ENCODE measurements at places on chromosomes 16 and 17.
A peak's percentile ranks its signal among the peaks of the same experiment; 100 is the strongest.

GRCh38 chr16:4293822-4294457 lies 21.1 kb upstream of the TFAP4 start:
- no peak overlapping the region for H3K27ac ChIP-seq
- no peaks in the 10 kb centered on the region for H3K4me1 ChIP-seq
- H3K27me3 ChIP-seq = peaks cover 20% of the 10 kb centered on the region
- no peak overlapping the region for H3K4me3 ChIP-seq
- no peak for DNase-seq

- H3K4me1 ChIP-seq = no peaks in the 10 kb centered on the region
- no peak overlapping the region for H3K27ac ChIP-seq
- H3K27me3 ChIP-seq = no peaks in the 10 kb centered on the region
- H3K36me3 ChIP-seq = no peaks in the 10 kb centered on the region
- no peak overlapping the region for H3K4me3 ChIP-seq
Observed at GRCh38 chr16:57764341-57765159, 29.0 kb downstream of the KATNB1 start.

GRCh38 chr16:53964145-53964790 lies 260.3 kb downstream of the FTO start:
- no peaks in the 10 kb centered on the region for H3K27me3 ChIP-seq
- H3K36me3 ChIP-seq = peaks cover 4% of the 10 kb centered on the region
- no peak overlapping the region for H3K27ac ChIP-seq
- peaks cover 7% of the 10 kb centered on the region for H3K4me1 ChIP-seq
- no peak overlapping the region for H3K4me3 ChIP-seq
- DNase-seq = no peak

DNA sequence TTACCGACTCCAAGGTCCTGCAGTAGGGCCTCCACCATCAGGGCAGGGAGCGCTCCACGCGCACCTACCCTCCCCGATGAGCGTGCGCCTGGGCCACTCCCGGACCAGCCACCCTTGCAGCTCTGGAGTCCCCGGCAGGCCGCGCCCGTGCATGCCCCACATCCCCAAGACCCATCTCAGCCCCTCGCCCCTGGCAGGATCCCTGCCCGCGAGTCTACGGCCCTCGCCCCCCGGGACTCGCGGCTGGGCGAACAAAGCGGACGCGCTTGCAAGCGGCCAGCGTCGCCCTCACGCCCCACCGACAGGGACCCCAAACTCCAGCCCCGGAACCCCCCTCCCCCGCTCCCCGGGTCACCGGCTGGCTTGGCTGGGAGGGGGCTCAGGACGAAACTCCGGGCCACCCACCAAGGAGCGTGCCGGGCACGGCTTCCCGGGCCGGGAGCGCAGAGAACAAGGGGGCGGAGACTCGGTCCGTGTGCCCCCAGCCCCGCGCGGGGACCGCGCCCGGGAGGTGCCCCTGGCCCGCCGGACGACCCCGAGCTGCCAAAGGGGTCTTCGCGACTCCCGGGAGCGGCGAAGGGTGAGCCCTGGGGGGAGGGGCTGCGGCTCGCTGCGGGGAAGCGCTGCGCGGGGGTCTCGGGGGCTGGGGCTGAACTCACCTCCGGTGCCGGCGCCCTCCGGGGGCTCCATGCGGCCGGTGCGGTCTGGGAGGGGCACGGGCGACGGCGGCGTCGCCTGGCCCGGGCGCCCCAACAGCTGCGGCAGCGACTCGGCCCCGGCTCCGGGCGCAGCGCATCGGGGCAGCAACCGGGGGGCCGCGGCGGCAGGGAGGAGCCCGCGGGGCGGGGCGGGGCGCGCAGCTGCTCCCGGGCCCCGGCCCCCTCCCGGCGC lies at the start of gene DBNDD1:
DBNDD1 (minus strand) TSS at position 805 of the 891 bp plus-strand sequence; CDS start at position 690, 115 bp downstream.
- H3K27me3 ChIP-seq = no peaks in the 10 kb centered on the region
- no peak within 1 kb of the TSS for H3K27ac ChIP-seq
- peaks cover 15% of the 10 kb centered on the region for H3K4me1 ChIP-seq
- no peak for DNase-seq

DNA sequence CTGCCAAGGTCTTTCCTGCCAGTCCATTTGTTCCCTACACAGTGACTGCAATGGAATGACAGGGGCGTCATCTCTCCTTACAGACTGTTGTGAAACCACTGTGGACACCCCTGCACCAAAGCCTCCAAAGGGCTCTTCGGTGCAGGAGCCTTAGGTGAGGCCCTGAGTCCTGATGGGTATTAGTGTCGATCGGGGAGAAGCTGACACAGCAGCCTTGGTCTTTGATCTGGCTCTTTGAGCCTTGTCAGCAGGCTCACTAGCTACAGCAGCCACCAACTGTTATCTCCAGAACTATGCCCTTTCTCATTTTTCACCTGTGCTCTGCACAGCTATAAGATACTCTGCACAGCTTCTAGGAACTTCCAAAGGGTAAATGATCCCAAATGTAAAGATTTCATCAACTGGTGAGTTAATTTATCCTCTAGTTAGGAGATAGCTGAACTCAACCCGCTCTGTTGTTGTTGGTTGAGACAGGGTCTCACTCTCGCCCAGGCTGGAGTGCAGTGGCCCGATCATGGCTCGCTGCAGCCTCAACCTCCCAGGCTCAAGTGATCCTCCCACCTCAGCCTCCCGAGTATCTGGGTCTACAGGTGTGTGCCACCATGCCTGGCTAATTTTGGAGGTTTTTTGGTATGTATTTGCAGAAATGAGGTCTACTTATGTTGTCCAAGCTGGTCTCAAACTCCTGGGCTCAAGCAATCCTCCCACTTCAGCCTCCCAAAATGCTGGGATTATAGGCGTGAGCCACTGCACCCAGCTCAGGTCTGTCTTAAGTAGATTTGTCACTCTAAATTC lies 19.7 kb downstream of the G6PC1 start:
- H3K27me3 ChIP-seq = peaks cover 47% of the 10 kb centered on the region
- DNase-seq = no peak
- no peaks in the 10 kb centered on the region for H3K36me3 ChIP-seq
- H3K4me1 ChIP-seq = no peaks in the 10 kb centered on the region
- no peak overlapping the region for H3K4me3 ChIP-seq

DNA sequence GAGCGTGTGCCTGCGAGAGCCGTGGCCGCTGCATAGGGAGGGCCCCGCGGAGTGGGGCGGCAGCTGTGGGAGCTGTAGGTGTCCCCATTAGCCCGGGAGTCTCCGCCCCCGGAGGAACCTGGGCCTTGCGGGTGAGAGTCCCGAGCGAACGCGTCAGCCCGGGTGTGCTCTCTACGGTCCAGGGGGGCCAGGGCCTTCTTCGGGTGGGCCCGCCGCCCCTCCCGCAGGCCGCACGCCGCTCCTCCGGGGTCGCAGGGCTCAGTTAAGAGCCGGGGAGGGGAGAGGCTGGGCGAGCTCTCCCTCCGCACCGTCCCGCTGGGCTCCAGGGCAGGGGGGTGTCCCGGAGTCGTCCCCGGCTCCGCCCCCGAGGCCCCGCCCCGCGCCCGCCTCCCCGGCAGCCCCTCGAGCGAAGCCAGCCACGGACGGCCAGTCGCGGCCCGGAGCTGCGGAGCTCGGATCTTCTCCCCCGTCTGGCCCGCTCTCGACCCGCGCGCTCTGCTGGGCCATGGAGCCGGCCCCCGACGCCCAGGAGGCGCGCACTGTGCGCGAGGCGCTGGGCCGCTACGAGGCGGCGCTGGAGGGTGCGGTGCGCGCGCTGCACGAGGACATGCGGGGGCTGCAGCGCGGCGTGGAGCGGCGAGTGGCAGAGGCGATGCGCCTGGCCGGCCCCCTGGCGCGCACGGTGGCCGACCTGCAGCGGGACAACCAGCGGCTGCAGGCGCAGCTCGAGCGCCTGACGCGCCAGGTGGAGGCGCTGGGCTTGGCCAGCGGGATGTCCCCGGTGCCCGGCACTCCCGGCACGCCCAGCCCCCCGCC lies at the start of gene SMTNL2:
SMTNL2 (plus strand) TSS at position 429 of the 816 bp plus-strand sequence; CDS start at position 506, 77 bp downstream.
- H3K27ac ChIP-seq = no peak within 1 kb of the TSS
- H3K4me1 ChIP-seq = peaks cover 11% of the 10 kb centered on the region
- no peak for DNase-seq
- peak within 1 kb of the TSS; percentile 71 for H3K4me3 ChIP-seq
- H3K36me3 ChIP-seq = peaks cover 2% of the 10 kb centered on the region

DNA sequence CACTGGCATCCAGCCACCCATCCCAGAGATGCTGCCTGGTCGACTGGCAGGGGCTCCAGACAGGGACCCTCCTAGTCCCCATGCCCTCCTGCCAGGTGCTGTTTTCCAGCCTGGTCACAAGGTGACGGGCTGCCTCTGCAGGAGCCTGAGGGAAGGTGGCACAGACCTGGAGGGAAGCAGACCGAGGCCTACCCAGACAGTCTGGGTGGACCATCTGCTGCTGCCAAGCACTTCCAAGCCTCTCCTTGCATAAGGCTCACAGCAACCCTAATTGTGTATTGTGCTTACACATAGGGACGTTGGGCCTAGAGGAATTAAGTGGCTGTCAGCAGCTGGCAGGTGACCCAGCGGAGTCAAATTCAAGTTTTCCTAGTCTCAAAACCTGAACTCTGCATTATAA lies 90.1 kb upstream of the KCNJ18 start:
- H3K27ac ChIP-seq = no peak overlapping the region
- DNase-seq = no peak
- peaks cover 40% of the 10 kb centered on the region for H3K27me3 ChIP-seq
- H3K36me3 ChIP-seq = no peaks in the 10 kb centered on the region

- no peak overlapping the region for H3K27ac ChIP-seq
- no peak for DNase-seq
- peaks cover 10% of the 10 kb centered on the region for H3K4me1 ChIP-seq
- H3K36me3 ChIP-seq = peaks cover 80% of the 10 kb centered on the region
- no peak overlapping the region for H3K4me3 ChIP-seq
Observed at GRCh38 chr17:43517615-43518386, 28.3 kb downstream of the ETV4 start.

DNA sequence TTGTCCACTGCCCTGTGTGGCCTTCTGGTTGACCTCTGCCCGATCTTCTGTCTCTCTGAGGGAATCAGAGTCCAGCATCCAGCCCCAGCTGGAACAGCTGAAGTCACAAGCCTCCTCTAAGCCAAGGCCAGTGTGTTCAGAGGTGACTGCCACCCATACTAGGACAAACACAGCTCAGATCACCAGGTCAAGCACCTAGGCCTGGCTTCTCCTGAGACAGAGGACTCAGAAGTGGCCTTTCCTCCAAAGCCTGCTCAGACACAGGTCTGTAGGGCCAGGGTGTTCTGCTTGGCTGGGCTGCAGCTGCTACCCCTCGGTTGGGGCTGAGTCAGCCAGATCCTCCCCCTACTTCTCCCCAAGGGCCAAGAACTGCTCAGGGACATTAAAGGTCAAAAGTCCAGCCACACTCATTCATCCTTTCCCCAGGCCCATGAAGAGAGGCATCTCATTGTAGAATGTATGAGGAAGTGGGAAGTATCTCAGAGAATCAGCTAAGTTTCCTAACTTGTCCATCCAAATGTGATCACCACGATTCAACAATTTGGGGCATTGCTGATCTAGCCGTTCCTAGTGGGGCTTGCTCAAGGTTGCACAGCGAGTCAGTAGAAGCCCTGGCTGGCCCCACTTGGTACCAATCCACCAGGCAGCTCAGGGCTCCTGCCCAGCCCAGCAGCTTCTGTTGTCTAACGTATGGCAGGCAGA lies 7.6 kb downstream of the SLC46A1 start:
- H3K4me1 ChIP-seq = no peaks in the 10 kb centered on the region
- H3K4me3 ChIP-seq = no peak overlapping the region
- H3K36me3 ChIP-seq = peaks cover 8% of the 10 kb centered on the region
- no peaks in the 10 kb centered on the region for H3K27me3 ChIP-seq

DNA sequence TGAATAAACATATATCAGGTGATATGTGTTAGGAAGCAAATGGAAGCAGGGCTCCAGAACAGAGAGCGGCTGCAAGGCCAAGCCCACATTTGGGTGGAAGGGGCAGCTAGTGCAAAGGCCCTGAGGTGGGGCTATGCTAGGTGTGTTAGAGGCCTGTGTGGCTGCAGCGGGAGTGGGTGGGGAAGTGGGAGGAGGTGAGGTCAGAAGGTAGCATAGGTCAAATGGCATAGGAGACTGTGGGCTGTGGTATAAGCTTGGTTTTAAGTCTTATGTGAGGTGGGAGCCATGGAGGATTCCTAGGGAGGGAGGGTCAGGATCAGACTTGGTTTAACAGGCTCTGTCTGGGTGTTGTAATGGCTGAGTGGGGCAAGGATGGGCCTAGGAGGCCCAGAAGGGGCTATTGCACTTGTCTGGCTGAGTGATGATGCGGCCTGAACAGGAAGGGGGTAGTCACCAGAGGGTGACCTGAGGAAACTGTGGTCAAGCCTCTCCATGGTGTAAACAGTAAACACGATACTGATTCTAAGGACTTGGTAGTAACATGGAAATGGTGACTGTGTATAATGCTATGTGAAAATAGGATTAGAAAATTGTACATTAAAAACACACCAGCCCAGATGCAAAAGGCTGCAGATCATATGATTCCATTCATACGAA lies 31.1 kb downstream of the RAI1 start:
- H3K4me3 ChIP-seq = no peak overlapping the region
- H3K27me3 ChIP-seq = no peaks in the 10 kb centered on the region
- H3K27ac ChIP-seq = peak overlapping the region; percentile 40
- DNase-seq = no peak
- peaks cover 39% of the 10 kb centered on the region for H3K4me1 ChIP-seq

DNA sequence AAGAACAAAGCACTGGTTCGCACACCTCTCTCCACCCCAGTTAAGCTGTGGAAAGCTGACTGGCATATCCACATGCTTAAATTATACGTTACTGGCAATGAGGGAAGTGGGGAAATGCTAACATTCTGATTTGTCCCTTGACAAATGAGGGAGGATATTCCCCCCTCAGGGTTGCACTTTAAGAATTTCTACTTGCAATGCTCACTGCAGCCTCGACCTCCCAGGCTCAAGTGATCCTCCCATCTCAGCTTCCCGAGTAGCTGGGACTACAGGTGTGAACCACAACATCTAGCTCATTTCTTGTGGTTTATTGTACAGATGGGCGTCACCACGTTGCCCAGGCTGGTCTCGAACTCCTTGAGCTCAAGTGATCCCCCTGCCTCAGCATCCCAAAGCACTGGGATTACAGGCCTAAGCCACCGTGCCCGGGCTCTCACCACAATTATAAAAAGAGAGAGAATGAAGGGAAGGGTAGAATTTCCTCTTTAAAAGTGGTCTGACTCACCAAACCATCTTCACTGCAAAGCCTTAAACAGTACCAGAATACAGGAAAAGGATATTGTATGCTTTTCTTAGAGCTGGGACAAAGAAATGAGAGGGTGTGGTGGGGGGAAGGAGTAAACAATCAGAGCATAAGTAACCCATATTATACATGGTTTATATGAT lies 38.9 kb downstream of the KANSL1 start:
- peaks cover 86% of the 10 kb centered on the region for H3K4me1 ChIP-seq
- DNase-seq = no peak
- peaks cover 16% of the 10 kb centered on the region for H3K36me3 ChIP-seq
- no peaks in the 10 kb centered on the region for H3K27me3 ChIP-seq

- DNase-seq = no peak
- no peak overlapping the region for H3K27ac ChIP-seq
- peaks cover 5% of the 10 kb centered on the region for H3K4me1 ChIP-seq
- no peaks in the 10 kb centered on the region for H3K27me3 ChIP-seq
- H3K4me3 ChIP-seq = no peak overlapping the region
Observed at GRCh38 chr16:69903865-69904415, 47.2 kb upstream of the CLEC18A start.

- no peaks in the 10 kb centered on the region for H3K27me3 ChIP-seq
- H3K4me1 ChIP-seq = no peaks in the 10 kb centered on the region
- no peak overlapping the region for H3K4me3 ChIP-seq
Observed at GRCh38 chr17:39529455-39529854, 68.2 kb downstream of the CDK12 start.

Measured in central memory CD8-positive, alpha-beta T cell (primary cell).